ENCODE measurements at places on chromosomes 1 and 21.

GRCh38 chr1:243595527-243596210 lies 254.4 kb downstream of the AKT3 start:
- DNase-seq: no peak

DNA sequence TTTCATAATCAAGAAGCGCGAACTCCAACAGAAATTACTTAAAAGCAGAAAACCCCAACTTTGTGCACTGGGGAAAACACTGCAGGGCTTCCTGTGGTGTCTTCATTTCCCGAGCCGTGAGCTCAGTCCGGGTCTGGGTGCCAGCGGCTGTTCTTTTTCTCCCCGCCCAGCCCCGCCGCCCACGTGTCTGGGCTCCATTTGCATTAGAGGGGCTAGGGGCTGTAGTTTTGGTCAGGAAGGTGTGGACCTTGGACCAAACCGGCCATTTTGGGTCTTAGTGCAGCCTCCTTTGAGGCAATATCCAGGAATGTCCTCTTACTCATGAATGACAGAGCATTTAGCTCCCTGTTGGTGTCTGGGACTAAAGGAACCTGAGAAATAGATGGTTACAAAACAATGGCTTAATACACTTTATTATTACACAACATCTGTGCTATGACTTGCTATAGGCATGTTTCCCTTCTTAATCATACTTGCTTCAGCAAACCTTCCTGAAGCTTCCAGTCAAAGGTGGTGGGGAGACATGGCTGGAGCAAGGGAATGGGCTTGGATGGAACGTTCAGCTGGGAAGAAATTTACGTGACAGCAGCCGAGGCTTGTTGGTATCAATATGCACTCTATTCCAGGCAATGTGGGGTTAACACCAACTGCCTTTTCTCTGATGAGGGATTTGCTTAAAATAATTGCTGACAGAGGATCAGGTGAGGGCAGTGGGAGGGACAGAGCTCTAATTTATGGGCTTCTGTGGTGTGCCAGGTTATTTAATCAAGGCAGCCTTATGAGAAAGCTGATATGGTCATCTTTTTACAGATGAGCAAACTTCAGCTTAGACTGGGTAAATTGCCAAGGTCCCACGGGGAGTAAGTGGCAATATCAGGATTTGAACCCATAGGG lies 1.1 kb downstream of the AGTRAP start:
- DNase-seq: no peak

DNA sequence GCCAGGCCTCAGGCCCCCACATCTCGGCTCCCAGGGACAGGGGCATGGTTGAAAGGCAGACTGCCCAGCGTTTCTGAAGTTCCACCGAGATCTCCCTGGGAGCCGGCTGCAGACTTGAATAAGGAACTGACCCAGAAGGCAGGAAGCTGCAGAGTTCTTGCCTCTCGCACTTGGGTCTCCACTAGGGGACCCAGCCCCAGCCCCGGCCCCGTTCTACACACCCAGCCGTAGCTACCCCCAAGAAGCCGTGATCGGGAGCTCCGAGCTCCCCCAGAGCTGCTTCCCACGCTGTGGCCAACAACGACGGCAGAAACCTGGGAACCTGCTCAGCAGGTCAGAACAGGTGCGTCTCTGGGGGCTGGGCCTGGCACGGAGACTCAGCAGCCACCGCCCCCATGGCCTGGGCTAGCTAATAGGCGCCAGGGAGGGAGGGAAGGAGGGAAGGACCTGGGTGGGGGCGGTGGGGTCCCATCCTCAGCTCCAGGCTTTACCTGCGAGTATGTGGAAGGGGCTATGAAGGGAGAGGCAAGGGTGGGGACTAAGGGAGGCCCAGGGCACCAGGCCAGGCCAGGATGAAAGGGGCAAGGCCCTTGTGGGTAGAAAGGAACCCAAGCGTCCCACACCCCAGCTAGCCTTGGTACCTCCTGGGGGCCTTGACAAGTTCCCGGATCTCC lies at the start of gene NECTIN4:
Gene NECTIN4 (minus strand): TSS at position 308 of the 674 bp plus-strand sequence. CDS start 262 bp downstream, at position 46.
- DNase-seq: no peak

DNA sequence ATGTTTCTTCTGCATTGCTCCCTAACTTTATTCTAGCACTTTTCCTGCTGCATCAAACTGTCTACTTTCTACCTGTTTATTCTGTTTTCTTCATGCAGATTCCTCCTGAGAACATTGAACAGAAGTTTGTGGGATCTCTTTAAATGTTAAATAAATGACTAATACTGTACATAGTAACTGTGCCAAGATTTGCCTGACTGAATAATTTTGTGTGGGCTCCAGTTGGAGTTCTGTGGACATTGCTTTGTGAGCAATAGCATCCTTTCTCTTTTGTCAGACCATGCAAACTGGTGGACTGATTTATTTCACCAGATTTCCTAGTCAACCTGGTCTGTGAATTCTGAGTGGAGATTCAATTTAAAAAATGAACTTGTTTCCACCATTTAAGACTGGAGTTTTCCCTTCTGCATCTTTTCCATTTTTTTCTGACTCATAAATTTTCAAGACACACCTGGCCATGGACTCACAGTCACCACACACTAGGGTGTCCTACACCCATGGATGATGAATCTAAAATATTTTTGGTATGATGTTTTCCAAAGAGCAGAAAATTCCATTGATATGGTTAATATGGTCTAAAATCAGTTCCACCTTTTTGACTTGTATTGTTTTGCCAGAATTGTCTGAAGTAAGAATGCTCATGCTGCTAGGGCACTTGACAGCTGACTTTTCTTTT lies 140.7 kb upstream of the SPAG17 start:
- DNase-seq: no peak

GRCh38 chr1:88552226-88552625 lies 131.8 kb upstream of the PKN2 start:
- no peak for DNase-seq

DNA sequence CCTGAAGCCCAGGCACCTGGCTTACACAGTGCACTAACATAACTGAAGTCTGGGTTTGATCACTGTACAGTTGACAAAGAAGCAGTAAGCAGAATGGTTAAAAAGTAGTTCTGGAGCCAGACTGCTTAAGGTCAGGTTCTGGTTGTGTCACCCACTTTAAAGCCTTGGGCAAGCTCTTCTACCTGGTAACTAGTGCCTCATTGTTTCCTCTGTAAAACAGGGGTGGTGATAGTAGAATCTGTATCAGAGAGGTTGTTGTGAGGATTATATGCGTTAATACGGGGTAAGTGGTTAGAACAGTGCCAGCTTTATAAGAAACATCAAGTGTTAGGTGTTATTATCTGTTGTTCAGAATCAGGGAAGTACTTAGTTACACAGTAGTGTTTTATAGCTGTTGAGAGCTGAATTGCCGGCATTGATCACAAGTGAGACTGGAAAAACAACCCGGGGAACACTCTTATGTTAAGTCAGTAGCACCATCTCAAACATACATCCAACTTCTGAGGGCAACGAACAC lies 3.7 kb downstream of the BACH1 start:
- DNase-seq: no peak

- DNase-seq: peak; percentile 67
Measured at GRCh38 chr1:32500387-32501209, 35.7 kb downstream of the ZBTB8B start.

DNA sequence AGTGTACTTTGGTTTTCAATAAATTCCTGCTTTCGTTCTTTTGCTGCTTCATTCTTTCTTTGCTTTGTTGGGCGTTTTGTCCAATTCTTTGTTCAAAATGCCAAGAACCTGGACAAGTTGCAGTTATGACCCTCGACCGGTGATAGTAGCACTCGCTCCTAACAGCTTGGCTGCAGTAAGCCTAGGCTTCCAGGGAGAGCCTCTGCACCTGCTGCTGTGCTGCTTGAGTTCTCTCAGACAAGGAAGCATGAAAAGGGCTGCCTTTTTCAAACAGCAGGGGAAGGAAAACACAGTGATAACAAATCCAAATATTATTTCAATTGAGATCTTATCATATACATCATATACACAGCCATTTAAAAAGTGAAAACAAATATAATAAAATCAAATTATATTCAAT lies 12.8 kb upstream of the RIPK4 start:
- DNase-seq: no peak

GRCh38 chr1:214808845-214809460 lies 206.0 kb downstream of the CENPF start:
- DNase-seq: no peak

GRCh38 chr1:115218034-115218405 lies 120.0 kb downstream of the NGF start:
- no peak for DNase-seq

- DNase-seq: no peak
Measured at GRCh38 chr1:97610748-97611147, 310.1 kb downstream of the DPYD start.

GRCh38 chr1:111275079-111275478 lies 15.6 kb upstream of the CHIA start:
- DNase-seq: no peak

GRCh38 chr21:34360488-34361241 lies 3.1 kb upstream of the KCNE2 start:
- no peak for DNase-seq

DNA sequence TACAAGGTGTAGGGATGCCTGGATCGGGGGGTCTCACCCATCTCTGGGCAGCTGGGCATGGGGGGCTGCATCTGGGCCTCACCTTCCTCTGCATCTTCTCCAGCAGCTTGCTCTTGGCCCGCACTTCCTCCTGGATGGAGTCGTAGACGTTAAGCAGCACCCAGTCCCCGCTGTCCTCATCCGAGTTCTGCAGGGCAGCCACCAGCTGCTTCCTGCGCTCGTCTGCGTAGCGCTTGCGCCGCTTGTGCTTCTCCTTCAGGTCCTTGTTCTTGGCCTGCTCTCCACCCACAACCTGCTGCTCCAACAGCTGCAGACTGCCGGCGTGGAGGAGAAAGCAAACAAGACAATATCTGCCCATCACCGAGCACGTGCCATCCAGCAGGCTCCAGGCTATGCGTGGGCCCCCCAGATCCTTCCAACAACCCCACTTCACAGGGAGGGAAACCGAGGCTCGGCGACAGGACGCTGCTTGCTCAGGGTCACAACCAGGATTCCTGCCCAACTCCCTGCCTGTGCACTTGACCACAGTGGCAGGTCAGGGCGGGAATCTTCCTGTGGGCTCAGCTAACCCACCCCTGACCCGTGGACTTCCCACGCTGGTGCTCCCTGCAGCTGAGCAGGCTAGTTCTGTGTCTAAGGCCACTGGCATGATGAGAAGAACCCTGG lies 21.5 kb upstream of the DDOST start:
- DNase-seq: no peak

DNA sequence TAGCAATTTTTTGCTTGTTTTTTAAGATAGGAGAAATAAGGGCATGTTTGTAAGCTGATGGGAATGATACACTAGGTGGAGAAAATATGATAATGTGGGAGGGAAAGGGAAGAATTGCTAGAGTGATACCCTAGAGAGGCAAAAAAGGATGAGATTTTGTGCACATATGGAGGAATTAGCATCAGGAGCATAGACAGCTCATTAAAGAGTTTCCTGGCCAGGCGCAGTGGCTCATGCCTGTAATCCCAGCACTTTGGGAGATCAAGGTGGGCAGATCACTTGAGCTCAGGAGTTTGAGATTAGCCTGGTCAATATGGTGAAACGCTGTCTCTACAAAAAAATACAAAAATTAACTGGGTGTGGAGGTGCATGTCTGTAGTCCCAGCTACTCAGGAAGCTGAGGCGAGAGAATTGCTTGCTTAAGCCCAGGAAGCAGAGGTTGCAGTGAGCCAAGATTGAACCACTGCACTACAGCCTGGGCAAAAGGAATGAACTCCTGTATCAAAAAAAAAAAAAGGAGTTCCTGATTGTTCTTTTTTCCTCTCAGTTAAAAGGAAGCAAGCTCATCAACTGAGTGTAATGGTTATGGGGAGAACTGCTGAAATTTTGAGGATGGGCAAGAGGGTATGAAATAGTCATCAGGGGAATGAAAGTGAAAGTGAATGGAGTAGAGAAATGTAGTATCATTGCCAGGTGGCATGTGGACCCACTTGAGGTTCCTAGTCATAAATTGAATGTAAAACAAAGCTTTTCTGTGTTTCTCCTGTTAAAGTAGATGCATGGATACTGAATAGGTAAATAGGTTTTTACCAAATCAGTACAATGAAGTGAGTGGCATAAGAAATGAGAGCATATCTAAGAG lies 35.5 kb downstream of the SH3GLB1 start:
- DNase-seq: no peak
